ENCODE measurements at places on chromosomes 2 and 18.

- DNase-seq = no peak
Measured at GRCh38 chr2:8260213-8260612, 421.6 kb upstream of the ID2 start.

GRCh38 chr18:74172697-74173433 lies 24.5 kb downstream of the TIMM21 start:
- DNase-seq = no peak

DNA sequence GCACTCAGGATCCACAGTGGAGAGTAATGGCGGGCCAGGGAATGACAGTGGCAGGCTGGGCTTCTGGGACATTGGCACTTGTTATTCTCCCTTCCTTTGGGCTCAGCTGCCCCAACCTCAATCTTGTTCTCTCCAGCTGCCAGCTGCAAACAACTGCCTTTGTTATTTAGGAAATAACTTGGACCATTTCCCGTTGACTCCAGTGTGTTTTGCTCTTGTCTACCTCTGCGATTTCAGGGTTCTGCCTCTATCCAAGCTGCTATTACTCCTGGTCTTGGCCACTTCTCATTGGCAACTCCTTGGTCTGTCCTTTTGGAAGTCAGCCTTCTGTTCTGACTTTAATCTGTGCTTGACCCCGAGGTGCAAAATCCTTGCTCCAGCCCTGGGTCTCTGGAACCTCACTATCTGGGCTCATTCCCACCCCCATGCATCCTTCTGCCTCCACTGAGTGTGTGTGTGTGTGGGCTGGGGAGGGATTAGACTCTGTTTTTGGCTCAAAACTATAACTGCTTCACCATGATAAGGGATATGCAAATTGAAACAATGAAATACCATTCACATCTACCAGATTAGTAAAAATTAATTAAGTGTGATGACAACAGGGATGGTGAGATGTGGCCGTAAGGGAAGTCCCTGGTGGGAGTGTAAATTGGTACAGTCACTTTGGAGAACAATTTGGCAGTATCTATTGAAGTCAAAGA lies 134.1 kb upstream of the CXCR4 start:
- DNase-seq = no peak

DNA sequence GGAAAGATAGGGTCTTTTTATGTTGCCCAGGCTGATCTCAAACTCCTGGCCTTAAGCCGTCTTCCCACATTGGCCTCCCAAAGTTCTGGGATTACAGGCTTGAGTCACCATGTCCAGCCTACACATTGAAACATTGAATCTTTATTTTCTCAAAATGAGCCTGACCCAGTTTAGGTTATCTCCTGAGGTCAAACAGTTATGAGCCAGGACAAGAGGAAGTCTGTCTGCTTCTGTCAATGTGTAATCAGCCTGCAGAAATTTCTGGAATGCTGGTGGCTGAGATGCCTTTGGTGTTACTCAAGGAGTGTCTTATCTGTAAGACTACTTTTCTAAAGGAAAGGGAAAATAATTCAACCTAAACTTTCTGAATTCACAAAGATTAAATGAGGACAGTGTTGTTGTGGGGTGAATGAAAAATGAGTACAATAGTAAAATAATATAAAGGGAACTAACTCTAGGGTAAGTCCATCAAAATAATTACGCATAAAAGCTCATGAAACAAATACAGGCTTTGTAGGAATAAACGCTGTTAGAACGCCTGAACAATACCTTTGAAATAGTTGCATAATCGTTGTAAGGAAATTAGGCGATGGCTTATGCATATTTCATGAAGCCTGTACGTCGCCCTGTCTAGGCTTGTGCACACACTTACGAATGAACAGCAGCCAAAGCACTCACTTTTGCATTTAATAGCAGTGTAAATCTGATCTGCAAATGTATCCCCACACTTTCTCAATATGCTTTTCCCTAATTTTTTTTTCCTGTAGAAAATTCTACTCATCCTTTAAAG lies 260.8 kb downstream of the RDH14 start:
- peak; percentile 10 for DNase-seq

- no peak for DNase-seq
Measured at GRCh38 chr2:231170055-231170454, 28.4 kb upstream of the ARMC9 start.

DNA sequence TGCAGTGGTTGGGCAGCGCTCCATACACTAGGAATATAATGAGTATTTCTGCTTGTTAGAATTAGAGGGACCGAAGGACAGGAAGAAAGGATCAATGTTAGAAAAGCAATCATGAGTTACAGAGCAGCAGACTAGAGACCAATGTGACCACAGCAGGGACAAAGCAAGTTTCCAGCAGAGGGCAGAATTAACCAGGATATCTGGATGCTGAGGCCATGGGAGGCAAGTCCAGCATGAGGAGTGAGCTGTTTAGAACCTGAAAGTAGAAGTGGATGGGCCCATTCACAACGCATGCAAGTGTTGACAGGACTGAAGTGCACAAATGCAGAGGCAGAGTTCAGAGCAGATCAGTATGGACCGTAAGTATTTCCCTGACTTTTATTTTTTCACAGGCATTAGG lies 910.4 kb upstream of the GYPC start:
- DNase-seq = no peak

- no peak for DNase-seq
Measured at GRCh38 chr2:40820319-40820718, 368.4 kb upstream of the SLC8A1 start.

DNA sequence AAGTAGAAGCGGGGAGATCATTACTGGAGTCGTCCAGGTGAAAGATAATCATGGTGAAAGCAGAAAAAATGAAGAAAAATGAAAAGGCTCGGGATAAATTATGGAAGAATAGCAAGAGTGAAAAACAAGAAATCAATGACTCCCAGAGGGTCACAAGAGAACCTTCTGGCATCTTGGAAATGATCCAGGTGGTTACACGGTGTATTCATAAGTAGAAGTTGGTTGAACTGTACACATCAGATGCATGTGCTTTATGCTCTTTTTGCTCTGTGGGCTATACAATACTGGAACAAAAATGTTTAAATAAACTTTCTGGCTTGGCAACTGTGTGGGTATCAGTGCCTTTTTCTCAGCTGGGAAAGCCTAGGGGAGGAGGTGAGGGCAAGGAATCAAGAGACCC lies 348.9 kb downstream of the RND3 start:
- no peak for DNase-seq

Measured in stomach (tissue), 19 donors.